ENCODE measurements at places on chromosomes 7 and 10.

- DNase-seq, result no peak
These were observed 181.6 kb upstream of the HDAC9 start for GRCh38 chr7:18313965-18314364.

- no peak for DNase-seq
These were observed 19.5 kb upstream of the RHEB start for GRCh38 chr7:151539088-151539671.

- DNase-seq, result no peak
These were observed 184.6 kb downstream of the SNX10 start for GRCh38 chr7:26476271-26476670.

DNA sequence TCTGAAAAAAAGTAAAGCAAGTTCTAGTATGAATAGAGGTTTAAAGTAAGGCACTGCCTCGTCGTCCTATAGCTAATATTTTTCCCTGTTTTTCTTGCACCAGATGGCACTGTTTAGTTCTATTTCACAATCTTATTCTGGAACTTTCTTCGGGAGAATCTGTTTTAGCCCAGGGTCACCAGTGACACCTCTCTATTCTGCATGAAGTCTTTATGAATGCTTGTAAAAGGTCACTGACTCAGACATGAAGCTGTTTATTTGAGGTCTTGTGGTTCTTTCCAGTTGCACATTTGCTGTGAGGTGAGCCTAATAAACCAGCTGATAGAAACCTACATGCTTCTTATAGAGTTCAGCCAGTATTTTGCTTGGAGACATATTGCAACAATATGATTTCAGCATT, 444.3 kb downstream of the AUTS2 start:
- no peak for DNase-seq

DNA sequence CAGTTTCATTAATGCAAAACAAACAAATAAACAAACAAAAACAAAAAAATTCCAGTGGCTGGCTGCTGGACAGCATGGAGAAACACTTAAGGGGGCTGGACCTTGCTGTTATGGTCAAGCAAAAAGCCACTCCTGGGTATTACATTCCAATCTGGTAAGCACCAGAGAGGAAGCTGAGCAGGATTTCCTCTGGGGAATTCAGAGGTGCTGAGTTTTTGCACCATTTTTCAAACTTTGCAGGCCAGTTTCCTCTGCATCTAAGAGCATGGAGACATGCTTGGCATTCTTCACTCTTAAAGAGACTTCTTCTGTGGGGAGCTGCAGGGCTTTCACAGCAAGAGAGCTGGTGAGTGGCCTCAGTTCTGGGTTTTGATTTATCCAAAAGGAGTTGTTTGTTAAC, 84.5 kb downstream of the FZD1 start:
- no peak for DNase-seq

All from activated CD4-positive, alpha-beta T cell treated with anti-CD3 and anti-CD28 coated beads, Interleukin-2, amount 50 U/mL, for 48 hours (primary cell).